ENCODE measurements at places on chromosomes 16 and 17. TPM values are rescaled to one million over a fixed set of nuclear protein-coding genes. Genes with fewer than 3 reads are reported as not detected.

- DNase-seq: no peak
Observed at GRCh38 chr16:85460252-85461021, 152.7 kb upstream of the GSE1 start.

DNA sequence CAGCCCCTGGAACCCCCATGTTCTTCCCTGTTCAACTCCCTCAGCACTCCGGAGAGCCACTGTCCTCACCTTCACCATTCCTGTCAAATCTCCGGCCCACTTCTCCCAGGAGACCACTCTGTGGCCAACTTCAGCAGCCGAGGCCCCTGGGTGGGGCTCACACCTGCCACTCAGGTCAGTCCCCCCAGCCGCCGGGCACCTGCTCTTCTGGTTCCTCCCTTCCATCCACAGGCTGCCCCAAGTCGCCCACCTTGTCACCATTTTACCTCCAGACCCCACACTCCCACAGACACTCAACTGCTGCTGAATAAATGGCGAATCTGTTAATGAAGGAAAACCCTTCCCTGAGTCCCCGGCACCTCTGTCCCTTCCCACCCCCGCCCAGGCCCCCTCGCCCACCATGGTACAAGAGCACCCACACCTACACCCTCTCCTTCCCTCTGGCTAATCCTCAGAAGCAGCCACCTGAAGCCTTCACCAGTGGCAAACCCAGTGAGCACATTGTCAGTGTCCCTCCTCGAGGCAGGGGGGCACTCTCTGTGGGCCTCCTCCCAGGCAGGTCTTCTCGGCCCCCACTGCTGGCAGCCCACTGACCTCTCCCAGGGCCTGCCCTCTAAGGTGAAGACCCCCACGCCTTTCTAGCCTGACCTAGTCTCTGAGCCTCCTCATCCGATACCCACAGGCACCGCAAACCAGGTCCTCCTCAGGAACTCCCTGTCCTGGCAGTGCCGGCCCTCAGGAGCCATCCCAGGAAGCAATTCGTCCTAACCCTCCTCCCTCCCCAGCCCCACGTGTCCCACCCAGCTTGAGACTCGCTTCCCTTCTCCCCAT is 8.2 kb downstream of the CANT1 start:
- DNase-seq: no peak

DNA sequence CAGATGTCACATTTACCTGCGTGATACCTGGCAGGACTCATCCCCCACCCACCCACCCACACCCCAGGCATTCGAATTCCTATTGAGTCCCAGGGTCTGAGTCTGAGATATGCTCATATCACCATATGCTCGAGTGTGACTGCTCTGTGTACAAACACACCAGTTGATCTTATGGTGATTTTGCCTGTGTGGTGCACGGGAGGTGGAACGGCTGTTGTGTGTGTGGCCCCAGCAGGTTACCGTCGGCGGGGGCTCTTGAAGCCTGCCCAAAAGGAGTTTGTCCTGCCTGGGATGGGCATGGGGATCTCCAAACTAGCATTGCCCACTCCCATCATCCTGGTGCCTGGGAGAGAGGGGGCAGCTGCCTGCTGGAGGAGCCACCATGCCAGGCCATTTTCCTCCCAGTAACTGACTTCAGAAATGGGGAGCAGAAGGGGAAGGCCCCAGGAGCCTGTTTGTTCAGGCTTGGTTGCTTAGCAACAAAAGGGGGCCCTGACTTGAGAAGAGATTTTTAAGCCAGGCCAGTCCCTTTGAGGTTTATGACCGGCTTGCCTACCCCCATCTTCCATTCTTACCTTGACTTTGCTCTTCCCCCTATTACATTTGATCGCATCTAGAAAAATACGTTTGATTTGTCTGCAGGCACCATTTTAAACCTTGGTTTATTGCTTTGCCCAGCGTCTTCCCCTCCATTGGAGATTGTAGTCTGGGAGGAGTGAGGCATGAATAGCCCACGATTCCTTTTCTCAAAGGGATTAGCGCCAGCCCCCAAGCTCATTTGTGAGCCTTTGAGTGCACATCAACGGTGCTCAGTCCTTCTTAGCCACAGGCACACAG is 217.7 kb downstream of the CCDC182 start:
- DNase-seq: no peak

DNA sequence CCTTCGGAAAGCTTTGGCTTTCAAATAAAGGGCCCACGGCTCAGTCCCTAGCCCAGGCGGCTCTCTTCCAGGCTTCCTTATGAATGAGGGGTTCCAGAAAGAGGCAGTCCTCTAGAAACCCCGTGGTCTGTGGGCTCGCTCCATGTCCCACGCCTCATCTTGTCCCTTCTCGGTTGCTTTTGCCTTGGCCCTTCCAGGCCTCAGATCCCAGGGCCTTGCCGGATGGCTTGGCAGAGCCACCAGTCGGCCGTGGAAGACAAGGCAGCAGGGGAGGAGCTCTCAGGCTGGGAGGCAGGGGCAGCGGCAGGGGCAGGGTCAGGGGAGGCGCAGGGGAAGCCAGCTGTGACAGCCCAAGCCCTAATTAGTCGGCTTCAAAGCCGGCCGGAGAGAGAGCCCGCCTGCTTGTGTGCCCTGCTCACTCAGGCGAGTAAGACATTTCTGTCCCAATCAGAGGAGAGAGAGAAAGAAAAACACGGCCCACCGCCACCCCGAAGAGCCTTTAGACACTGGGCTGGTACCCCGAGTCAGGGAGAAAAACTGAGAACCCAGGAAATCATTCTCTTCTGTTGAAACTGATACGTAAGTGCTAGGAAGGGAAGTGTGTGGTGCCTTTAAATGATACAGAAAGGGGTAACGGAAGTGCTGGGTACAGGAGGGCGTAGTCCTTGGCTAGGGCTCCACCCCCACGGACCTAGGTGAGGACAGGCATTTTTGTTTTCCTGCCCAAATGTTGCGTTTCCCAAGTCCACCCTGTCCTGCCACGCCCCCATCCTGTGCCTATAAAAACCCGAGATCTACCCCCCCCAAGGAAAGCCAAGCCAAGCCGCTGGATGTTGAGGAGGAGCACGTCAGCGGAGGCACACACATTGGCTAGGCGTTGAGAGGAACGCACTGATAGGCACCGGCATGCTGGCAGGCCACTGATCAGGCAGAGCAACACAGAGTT is 27.8 kb upstream of the MEIOC start:
- no peak for DNase-seq

DNA sequence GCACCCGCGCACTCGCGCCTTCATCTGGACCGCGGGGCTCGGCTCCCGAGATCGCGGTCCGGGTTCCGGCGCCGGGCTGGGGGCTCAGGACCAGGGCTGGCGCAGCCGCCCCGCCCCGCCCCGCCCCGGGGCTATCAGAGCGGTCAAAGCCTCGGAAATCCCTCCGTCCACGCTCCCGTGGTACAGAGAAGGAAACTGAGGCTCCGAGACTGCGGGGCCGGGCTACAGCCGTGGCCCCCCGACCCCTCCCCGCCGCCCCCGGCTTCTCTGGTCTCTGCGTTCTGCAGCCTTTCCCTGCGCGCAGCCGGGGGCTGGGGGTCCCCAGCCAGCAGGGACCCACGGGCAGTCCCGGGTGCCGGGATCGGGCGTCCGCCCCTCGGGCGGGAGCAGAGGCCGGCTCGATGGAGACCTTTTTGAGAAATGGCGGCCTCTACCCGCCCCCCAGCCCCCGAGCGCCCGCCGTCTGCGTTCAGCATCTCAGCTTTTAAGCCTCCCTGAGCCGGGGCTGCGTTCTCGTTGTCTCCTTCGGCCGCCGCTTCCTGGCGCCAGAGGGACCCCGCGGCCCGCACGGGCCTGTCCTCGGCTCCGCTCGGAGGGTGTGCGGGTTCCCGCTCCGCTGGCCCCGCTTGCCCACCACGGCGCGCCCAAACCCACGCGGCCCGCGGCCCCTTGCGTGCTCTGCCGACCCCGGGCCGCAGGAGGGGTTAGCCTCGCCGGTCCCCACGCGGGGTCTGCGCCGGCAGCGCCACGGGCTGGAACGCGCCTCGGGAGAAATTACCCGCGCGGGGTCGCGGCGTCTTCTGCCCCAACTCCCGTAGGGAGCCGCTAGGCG is 1.5 kb upstream of the NPTX1 start:
- peak; percentile 55 for DNase-seq

- DNase-seq: peak; percentile 37
Observed at GRCh38 chr16:17471719-17472461, 1.1 kb upstream of the XYLT1 start.

DNA sequence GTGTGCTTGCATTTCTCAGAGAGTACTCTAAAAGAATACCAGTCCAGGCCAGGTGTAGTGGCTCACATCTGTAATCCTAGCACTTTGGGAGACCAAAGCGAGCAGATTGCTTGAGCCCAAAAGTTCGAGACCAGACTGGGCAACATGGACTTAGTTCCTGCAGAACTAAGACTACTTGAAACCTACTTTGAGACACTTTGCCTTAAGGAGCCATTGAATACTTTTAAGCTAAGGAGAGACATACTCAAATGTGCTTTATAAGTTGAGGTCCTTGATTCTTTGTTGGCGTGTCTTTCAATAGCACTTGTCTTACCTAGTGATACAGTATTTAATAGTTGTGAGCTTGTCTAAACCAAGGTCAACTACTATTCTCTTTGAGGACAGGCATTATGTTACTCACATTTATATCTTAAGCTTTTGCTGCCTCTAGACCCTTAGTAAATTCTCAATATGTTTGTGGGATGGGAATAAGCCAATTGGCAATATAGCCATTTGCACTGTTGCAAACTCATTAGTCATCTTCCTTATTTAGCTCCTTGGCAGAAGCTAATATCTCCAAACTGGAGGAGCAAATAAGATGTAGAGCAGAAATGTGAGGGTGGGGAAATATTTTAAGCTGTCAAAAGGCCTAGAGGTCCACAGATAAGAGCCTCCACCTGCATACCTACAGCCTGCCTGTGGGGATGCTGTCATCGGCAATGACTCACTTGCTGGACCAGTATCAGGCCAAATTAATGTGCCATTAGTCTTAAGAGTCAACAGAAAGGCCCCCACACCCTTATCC is 16.3 kb downstream of the SCPEP1 start:
- peak; percentile 45 for DNase-seq

- peak; percentile 32 for DNase-seq
Observed at GRCh38 chr17:81057079-81057730, 22.3 kb downstream of the BAIAP2 start.

GRCh38 chr16:9428355-9429005 is 337.0 kb downstream of the HAPSTR1 start:
- no peak for DNase-seq

- no peak for DNase-seq
Observed at GRCh38 chr16:64445649-64446048, 676.2 kb downstream of the CDH11 start.

GRCh38 chr17:47981462-47981861 is 10.5 kb downstream of the CDK5RAP3 start:
- DNase-seq: no peak

- DNase-seq: peak; percentile 86
Observed at GRCh38 chr17:1627982-1628855, at the start of gene SLC43A2. Gene SLC43A2, minus strand, starts transcription at chr17:1628834. Its CDS starts 960 bp downstream, at chr17:1627874.

The OR1D5 gene
- total RNA-seq: not detected

The CDH1 gene
- total RNA-seq: 0.11 TPM

The C16orf95 gene
- 4.4 TPM for total RNA-seq

The HCRT gene
- not detected for total RNA-seq

The TNS4 gene
- total RNA-seq: not detected

The TPSG1 gene
- not detected for total RNA-seq
